ENCODE measurements at places on chromosomes 4 and X. TPM values are rescaled to one million over a fixed set of nuclear protein-coding genes. Genes with fewer than 3 reads are reported as not detected.

DNA sequence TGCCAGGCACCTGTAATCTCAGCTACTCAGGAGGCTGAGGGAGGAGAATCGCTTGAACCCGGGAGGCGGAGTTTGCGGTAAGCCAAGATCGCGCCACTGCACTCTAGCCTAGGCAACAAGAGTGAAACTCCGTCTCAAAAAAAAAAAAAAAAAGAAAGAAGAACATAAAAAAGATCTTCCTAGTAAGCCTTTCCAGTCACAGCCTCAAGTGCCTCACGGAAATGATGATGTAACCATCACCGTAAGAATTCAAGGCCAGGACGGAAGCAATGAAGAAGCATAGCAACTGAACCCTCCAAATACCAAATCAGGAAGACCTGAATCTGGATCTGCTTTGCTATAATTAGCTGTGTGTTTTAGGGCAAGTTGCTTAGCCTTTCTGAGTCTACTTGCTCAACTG is 28.8 kb downstream of the RBM47 start:
- DNase-seq: no peak

- no peak for DNase-seq
Measured at GRCh38 chrX:31889088-31889487, 817.2 kb upstream of the FTHL17 start.

DNA sequence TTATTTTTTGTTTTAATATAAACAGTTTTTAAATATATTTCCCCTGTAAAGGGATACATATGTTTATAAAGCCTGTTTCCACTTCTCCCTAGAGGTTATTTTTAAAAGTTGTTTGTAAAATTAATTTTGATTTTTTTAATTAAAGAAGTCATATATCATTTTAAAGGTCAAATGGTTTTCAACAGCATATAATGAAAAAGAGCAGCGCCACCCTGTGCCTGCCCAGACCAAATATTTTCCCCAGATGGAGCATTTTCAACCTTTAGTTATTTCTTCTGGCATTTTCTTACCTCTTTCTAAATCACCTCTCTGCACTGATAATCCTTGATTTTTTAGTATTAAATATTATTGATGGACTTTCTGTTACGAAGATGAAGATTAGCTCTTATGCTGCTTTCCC is 21.0 kb downstream of the MSX1 start:
- no peak for DNase-seq

- DNase-seq: peak; percentile 13
Measured at GRCh38 chr4:24630937-24631336, 46.6 kb upstream of the DHX15 start.

GRCh38 chr4:3317011-3317655 is 24.3 kb downstream of the RGS12 start:
- no peak for DNase-seq

- DNase-seq: peak; percentile 45
Measured at GRCh38 chr4:169311643-169312365, 41.0 kb upstream of the SH3RF1 start.

DNA sequence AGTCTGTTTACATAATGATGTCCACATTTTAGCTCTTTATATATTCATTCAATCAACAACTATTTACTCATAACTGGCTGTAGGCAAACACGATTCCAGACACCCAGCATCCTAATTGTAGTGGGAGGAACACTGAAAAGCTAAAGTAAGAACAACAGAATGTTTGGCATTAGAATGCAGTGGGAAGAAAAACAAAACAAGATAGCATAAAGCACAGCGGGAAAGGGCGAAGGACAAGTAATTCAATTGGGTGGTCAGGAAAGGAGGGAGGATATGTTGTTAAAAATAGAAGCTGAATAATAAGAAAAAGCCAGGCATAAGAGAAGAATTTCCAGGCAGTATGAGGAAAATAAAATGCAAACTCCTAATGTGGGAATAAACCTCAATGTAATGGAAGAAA is 189.5 kb upstream of the FAT4 start:
- DNase-seq: no peak

GRCh38 chrX:110294087-110294486 is 23.8 kb downstream of the AMMECR1 start:
- no peak for DNase-seq

MUC7 gene
- not detected for polyA plus RNA-seq
